Hippocampal formation (tissue), 2 donors: ENCODE measurements at places on chromosomes 12 and 14.

- no peak for DNase-seq
Observed at GRCh38 chr14:74555476-74556050, 56.5 kb downstream of the LTBP2 start.

- DNase-seq, result no peak
Observed at GRCh38 chr14:91065266-91065665, 4.8 kb upstream of the RPS6KA5 start.

DNA sequence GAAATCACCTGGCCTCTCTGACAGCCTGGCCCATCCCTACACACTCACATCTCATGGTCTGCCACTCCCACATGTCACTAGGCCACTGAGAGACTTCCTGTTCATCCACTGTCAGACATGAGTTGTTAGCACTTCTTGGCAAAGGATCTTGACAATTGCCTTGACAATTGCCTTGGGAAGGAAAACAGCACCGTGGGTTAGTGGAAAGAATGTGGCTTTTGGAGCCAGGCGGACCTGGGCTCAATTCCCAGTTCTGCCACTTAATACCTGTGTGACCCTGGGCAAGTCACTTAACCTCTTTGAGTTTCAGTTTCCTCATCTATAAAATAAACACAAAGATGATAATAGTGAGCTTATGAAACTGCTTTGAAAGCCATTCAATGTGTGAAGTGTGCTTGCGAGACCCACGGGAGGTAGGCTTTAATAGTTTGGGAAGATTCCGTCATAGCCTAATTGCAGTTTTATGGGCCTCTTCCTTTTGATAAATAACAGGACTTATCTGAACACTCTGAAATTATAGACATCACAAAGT, 250.4 kb downstream of the C12orf75 start:
- DNase-seq, result no peak

GRCh38 chr12:124338448-124338847, 43.6 kb downstream of the RFLNA start:
- no peak for DNase-seq

DNA sequence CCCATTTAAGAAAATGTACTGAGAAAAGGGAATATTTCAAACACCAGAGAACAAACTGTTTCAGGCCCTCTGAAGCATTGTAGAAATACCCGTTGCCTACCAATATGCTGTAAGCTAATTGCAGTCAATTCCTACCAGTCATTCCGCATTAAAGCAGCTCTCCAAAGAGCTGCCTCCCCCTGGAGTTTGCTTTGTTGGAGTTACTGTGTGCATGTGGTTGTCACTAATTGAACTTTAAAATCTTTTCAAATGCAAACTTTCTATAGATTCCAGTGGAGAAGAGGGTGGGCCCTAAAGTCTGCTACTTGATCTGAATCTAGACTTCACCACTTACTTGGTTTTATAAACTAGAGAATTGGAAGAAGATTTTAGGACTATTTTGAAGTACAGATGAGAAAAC, 112.7 kb downstream of the PLXNC1 start:
- DNase-seq, result no peak

DNA sequence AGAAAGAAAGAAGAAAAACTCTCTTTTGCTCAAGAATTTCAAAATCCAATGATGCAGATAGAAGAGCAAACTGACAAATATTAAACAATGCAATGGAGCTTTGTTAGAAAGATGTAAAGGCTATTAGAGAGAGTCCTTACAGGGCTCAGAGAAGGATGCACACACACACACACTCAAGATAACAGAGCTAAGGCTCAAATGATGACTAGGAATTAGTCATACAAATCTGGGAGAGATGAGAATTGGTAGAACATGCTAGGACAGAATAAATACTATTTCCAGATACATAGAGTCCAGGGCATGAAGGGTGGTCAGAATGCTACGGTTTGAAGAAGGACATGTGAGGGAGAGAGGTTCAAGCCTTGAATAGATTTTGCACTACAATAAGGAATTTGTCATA, 650.1 kb upstream of the MDGA2 start:
- no peak for DNase-seq

GRCh38 chr14:94376976-94377865, 11.2 kb downstream of the SERPINA1 start:
- no peak for DNase-seq

DNA sequence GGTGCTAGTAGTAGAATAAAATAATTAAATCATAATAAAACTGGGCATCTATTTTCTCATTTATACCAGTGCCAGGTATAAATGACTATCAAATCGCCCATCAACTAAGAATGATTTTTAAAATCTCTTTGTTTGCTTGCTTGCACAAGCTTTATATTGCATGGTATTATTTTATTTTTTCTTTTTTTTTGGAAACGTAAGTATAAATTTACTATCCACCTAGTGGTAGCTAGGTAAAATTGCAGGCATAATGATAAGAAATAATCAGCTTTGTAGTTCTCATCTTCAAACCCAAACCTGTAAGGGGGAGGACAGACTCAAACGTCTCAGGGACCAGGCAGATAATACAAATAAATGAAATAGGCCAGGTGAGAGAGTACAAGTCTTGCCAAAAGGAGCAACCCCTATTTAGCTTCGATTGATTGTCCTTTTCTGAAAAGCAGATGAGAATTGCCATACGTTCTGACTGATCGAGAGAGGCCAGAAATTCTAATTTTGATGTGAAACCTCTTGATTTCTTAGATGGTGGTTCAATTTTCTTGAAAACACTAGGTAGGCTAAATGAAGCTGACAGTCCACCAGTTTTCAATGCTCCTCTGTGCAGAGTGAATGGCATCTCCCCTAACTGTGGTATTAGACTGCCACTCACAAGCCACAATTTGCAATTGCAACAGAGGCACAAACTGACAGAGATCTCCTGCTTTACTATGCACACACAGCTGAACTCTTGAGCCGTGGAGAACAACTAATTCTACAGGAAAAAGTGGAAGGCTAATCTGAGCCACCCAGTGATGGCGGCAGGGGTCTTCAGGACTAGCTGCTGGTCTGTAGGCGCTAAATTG, 189.3 kb downstream of the DACT1 start:
- no peak for DNase-seq

GRCh38 chr14:105901226-105901625, 374.8 kb downstream of the TMEM121 start:
- DNase-seq, result no peak

- no peak for DNase-seq
Observed at GRCh38 chr14:77225892-77226557, 44.4 kb downstream of the TMEM63C start.

GRCh38 chr12:57241402-57242310, 9.3 kb downstream of the STAC3 start:
- no peak for DNase-seq

GRCh38 chr12:2295941-2296461, 243.2 kb downstream of the CACNA1C start:
- no peak for DNase-seq

GRCh38 chr12:169528-170370, 44.2 kb downstream of the SLC6A12 start:
- DNase-seq, result no peak

DNA sequence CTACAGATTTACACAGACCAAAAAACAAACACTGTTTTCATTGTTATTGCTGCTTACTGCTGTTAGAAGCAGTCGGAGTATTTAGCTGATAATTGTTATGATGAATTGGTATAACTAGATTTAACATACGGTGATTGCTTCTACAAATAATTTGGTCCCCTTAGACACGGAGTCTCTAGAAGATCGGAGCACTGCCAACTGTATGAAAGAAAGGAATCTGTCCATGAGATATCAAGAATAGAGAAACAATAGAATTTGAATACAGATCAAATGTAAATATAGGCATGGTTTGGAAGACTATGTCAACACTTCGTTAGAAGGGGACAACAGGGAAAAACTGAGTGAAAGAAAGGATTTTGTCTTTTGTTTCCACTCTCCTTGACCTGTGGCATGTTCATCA, 110.9 kb downstream of the PPP2R5E start:
- DNase-seq, result no peak

DNA sequence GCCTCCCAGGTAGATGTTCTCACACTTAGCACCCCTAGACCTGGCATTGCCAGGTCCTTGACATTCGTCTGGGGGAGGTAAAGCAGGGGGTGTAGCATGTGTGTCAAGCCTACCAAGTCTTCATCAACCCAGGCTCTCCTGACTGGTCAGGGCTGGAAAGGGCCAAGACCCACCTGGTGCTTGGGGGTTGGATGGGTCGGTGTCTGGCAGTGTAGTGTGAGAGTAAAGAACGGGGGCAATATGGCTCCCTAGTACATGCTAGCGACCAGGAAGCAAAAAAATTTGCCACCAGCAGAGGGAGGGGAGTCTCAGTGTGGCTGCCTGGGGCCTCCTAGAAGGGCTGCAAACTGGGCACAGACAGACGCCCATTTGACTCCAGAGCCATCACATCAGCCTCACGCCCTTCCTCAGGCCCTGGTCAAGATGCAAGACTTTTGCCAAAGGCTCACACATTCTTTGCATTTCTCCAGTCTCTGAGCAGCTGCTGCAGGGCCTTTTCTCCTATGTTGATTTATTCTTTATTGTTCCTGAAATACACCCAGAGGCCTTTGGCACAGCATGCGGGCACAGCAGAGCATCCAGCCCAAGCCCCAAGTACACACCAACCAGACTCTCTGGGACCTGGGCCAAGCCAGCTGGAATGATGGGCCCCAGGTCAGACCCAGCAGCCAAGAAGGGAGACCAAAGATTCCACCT, 38.3 kb upstream of the PNMA1 start:
- peak; percentile 22 for DNase-seq

- no peak for DNase-seq
Observed at GRCh38 chr14:94796278-94796677, 26.4 kb upstream of the GSC start.

- no peak for DNase-seq
Observed at GRCh38 chr14:50979941-50980850, 35.9 kb upstream of the PYGL start.

GRCh38 chr12:99121546-99121945, 476.5 kb downstream of the APAF1 start:
- no peak for DNase-seq

GRCh38 chr14:57560681-57561080, 67.0 kb upstream of the CCDC198 start:
- no peak for DNase-seq

- no peak for DNase-seq
Observed at GRCh38 chr14:73742520-73743238, 28.5 kb upstream of the PNMA1 start.

GRCh38 chr14:100737526-100737925, 10.8 kb downstream of the DLK1 start:
- no peak for DNase-seq

- no peak for DNase-seq
Observed at GRCh38 chr12:116922194-116922897, 11.6 kb downstream of the FBXW8 start.

GRCh38 chr12:98533723-98534251, 18.4 kb downstream of the TMPO start:
- DNase-seq, result no peak

DNA sequence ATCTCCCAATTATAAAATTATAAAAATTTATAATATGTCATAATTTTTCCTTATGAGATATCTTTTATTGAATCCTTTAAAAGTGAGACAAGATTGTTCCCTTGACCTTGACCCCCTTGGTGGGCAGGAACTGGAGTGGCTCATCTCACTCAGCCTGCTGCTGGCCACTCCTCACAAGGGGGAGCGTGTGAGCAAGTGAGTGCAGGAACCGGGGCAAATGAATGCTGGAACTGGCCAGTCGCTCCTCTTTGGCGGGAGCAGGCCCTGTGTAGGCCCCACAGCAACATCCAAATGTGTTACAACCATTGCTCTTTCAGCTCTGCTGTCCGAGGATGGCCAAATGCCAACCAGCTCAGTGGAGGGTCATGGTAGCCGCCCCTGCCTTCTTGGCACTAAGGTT, 178.8 kb downstream of the ETNK1 start:
- no peak for DNase-seq

GRCh38 chr12:106300761-106301160, 1.8 kb upstream of the TCP11L2 start:
- no peak for DNase-seq

GRCh38 chr12:18849761-18850160, 111.8 kb downstream of the CAPZA3 start:
- DNase-seq, result no peak

- DNase-seq, result no peak
Observed at GRCh38 chr12:26631846-26632245, 201.1 kb downstream of the ITPR2 start.

DNA sequence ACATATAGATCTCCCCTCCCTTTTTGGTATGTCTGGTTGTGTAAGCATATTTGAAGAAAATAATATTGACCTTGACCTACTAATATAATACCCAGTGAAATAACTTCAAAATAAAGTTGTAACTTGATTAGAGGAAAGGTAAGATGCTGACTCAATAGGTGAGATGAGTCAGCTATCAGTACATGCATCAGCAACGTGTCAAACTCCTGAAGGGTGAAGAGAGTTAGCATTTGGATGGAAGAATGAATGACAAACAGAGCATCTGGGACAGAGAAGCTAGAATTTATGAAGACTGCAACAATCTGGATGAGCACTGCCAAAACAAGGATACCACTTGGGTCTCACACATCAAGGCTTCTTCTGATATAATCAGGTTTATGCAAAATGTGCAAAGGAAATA, 74.9 kb downstream of the PPP2R5E start:
- no peak for DNase-seq

- DNase-seq, result peak; percentile 89
Observed at GRCh38 chr12:72346363-72346944, 74.3 kb downstream of the TRHDE start.

DNA sequence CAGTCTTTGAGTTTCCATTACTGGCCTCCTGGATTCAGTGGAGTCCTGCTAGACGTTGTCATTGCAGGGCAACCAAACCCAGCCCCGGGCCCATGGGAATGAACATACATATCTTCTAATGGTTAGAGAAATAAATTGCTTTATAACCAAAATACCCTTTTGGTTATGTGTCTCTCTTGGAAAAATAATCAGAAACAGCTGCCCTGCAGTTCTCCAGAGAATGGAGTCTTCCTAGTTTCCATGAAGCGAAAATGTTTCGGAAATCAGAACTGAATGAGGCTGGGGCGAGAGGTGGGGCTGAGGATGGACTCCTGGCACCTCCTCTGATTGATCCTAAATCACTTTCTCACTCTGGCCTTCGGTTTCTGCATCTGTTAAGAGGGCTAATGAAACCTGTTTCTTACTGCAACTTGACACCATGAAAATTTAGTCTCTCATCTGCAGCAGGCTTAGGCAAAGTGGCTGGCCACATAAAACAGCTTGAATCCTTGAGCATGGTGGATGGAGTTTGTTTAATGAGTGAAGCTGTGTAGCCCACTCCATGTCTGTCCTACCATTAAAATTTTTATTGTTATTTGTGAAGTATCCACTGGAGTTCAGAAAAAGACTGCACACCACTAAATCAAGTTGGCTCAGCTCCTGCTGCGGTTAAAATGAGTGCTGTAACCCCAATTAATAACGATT, 198.9 kb downstream of the CACNA1C start:
- DNase-seq, result no peak

DNA sequence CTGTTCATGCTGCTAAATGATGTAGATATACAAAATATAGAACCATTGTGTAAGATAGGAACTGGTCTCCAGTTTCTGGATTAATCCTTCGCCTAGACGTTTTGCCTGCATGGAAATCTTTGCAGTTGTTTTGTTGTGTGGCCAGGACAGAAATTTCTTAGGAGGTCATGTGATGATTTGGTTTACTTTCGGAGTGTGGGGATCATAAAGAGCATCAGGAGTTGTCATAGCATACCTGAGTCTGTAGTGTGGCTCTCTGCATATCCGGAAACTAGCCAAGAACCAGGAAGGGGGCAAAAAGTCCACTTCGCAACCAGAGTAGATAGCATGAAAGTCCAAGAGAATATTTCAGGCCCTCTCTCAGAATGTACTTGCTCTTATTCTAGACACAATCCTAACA, 3.1 kb downstream of the SAMD4A start:
- no peak for DNase-seq
